ENCODE measurements at places on chromosomes 1 and 21.

DNA sequence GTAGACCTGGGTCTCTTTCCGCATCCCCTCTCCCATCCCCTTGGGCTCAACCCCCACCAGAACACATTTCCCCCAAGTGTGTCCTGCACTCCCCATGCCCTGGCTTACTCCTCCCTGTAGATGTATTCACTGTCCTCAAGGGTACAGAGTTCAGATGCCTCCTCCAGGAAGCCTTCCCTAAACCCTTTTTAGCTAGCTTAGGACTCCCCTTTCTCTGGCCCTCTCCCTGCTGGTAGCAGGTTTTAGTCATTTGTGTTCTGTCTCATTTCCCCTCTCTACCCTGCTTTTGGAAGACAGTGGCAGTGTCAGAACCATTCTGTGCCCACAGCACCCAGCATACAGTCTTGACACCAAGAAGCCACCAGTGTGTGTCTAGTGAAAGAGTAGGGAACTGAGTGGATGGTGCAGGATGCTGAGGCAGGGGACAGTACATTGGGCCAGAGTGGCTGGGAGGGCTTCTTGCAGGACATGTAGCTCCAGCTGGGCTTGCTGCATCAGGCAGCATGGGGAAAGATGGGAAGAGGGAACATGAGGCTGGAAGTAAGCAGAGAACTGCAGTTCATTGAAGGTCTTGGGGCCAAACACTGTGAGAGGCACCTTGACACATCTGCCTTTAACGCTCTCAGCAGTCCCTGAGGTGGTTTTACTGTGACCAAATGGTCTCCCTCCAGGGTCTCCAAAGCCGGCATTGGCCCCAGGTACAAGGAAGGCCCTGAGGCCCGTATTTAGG lies 2.5 kb downstream of the FOXO6 start:
- DNase-seq = no peak

DNA sequence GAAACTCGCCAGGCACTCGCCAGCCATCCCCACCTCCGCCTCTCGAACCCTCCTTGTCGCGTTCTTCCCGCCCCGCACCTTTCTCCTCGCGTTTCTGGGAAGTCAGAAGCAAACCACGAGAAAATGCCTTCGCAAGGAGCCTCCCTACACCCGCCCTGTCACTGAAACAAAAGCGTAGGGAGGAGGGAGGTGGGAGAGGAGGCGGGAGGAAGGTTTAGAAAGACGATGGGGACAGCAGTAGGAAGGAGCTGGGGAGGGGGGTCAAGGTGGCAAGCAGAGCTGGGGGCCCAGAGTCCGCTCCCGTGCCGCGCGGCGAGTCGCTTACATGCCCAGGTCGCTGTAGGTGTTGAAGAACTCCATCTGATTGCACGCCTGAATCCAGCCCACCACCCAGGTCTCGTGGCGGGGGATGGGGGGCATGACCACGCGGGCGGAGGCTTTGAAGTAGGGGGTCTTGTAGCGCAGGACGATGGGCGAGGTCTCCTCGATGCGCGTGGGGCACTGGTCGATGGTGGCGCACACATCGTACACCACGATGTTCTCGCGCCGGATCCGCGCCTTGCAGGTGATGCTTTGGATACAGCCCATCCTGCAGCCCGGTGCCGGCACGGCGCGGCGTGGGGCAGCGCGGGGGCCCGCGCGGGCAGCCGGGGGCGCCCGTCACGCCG lies 1.0 kb downstream of the FAM78B start:
- DNase-seq = no peak

DNA sequence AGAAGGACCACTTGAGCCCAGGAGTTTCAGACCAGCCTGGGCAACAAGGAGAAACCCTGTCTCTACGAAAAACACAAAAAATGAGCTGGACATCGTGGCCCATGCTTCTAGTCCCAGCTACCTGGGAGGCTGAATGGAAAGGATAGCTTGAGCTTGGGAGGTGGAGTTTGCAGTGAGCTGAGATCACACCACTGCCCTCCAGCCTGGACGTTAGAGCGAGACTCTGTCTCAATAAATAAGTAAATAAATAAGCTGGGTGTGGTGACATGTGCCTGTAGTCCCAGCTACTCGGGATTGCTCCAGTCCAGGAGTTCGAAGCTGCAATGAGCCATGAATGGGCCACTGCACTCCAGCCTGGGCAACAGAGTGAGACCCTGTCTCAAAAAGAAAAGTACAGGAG lies 3.6 kb downstream of the AKR1A1 start:
- no peak for DNase-seq

- DNase-seq = no peak
These were observed 364.3 kb upstream of the USP24 start for GRCh38 chr1:55579332-55580001.

- DNase-seq = no peak
These were observed 178.6 kb downstream of the TBX15 start for GRCh38 chr1:118809586-118809985.

DNA sequence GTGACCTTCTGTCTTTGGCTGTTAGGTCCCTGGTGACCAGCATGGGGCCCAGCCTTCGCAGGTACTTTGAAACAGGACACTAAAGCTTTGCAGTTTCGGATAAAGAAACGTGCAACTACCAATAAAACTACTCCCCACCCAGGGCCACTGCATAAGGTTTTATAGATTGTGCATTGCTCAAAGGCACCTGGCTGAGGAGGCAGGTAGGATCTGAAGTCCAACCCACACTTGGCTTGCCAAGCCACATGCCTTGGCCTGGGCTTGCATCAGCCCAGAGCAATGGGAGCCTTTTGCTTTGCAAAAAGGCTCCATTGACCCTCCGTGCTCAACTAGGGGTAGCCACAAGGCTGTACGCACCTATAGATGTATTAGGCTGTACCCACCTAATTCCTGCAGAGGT lies 84.4 kb upstream of the SYT6 start:
- no peak for DNase-seq

GRCh38 chr1:183571678-183572268 lies 18.5 kb downstream of the NCF2 start:
- DNase-seq = no peak

DNA sequence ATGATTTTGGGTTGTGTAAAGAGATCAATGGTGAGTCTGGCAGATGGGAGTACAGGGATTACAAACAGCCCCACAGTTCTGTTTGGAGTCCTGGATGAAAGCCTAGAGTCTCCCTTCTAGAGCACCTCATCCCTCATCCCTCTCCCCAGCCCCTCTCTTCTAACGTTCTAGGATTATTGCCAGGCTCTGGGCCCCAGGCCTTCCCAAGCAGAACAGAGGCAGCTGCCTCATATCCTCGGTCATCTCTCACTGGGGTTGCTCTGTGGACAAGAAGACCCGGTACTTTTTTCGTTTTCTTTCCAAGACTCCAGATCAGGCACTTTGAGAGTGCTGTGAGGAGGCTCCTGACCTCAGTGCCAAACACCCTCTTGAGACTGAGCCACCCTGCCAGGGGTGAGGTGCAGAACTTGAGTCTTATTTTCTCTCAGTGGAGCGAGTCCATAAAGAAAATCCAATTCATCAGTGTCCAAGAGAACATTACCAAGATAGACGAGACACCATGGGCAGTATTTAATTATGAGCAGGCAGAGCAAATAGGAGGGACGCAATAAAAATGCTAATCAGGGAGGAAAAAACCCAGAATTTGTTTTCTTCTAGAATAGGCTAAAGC lies 17.1 kb upstream of the KCND3 start:
- no peak for DNase-seq

GRCh38 chr21:16956824-16957223 lies 556.0 kb upstream of the CXADR start:
- no peak for DNase-seq

GRCh38 chr1:208837242-208837641 lies 593.1 kb upstream of the PLXNA2 start:
- DNase-seq = no peak

- no peak for DNase-seq
These were observed 159.6 kb upstream of the COL11A1 start for GRCh38 chr1:103267893-103268292.

GRCh38 chr21:15084668-15085067 lies 19.9 kb upstream of the NRIP1 start:
- no peak for DNase-seq

GRCh38 chr1:43731867-43732531 lies 24.7 kb downstream of the ST3GAL3 start:
- no peak for DNase-seq

DNA sequence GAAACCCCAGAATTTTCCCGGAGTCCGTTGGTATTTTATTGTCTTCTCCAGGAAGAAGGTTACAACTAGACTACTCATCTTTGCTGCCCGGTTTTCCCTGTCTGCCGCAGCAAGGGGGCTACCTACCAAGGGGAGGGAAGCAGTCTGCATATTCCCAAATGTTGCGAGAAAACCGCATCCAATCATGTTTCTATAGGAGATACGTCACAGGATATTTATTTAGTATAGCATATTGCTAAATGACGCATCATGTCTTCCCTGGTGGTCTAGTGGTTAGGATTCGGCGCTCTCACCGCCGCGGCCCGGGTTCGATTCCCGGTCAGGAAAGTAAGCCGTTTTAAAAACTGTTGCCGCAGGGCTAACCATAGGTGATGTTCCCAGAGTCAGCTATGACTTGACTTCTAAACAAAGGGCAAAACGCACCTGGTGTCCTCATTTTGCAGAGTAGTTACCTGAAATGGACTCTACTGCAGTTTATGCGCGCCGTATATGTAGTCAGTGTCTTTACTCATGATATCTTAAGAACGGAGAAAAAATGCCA lies 15.2 kb upstream of the ZNF692 start:
- DNase-seq = peak; percentile 89

DNA sequence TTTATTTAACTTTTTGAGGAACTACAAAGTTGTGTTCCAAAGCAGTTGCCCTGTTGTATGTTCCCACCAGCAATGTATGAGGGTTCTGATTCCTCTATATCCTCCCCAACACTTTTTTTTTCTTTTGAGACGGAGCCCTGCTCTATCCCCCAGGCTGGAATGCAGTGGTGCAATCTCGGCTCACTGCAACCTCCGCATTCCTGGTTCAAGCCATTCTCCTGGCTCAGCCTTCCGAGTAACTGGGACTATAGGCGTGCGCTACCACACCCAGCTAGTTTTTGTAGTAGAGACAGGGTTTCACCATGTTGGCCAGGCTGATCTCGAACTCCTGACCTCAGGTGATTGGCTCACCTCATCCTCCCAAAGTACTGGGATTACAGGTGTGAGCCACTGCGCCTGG lies 60.4 kb upstream of the ENAH start:
- no peak for DNase-seq

GRCh38 chr1:30469426-30469825 lies 254.0 kb downstream of the MATN1 start:
- DNase-seq = no peak

DNA sequence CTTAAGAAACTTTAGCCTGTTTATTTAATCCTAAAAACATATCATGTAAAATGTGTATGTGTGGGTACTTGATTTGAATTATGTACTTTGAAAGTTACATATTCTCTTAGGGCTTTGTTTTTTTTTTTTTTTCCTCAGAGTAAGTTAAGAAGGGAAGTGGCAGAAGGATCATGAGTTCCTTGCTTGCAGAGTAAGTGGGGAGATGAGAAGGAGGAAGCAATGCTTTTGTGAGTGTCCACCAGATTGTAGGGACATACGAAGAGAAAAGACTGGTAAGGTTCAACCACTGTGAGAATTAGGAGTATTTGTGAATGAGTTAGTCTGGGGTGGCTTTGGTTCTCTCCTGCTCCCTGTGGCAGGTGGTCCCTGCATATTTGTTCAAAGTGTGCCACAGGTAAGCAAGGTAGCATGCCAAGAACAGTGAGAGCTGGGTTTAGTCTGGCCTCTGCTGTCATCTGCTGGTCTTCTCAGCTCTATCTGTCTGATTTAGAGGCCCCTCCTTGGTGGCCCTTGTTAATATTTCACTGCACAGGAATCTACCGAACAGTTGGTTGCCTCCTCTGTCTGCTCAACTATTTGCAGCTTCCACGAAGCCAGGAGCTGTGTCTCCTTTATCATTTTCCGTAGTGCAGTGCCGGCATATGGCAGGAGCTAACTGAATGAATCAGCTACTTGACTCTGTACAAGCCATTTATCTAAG lies 9.5 kb downstream of the DNM3 start:
- DNase-seq = no peak

DNA sequence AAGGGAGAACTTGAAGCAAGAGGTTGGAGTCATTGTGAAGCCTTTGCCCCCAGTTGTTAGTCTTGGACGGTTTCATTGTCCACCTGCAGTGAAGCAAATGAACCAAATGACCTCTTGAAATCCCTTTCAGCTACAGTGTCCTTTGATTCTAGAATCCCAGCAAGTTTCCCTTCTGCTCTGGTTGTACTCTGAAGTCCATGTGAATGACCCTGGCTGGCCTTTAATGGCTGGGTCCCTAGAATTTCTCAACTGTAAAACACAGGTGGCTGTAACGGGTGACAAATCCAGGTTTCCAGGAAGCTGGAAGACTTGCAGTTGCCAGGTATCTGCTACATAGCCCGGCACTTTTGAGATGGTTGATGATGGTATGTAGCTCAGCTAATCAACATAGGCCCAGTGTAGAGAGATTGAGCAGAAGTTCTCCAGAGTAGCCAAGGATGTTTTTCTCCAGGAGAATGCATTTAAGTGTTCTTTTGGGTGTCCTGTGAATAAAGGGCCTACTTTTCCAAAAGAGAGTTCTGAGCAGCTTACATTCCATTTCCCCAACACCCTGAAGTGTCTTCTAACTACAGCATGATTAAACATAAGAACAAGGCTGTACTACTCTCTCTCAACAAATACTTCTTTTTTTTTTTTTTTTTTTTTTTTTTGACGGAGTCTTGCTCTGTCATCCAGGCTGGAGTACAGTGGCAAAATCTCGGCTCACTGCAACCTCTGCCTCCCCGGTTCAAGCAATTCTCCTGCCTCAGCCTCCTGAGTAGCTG lies 17.6 kb upstream of the SLC30A1 start:
- no peak for DNase-seq

DNA sequence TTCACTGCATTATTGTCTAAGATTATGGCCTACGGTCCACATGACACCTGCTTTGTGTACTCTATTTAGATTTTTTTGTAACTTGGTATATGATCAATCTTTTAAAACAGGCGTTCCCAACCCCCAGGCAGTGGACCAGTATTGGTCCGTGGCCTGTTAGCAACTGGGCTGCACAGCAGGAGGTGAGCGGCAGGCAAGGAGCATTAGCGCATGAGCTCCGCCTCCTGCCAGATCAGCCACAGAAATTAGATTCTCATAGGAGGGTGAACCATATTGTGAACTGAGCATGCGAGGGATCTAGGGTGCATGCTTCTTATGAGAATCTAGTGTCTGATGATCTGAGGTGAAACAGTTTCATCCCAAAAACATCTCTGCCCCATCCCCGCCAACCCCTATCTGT lies 228.4 kb upstream of the NR5A2 start:
- no peak for DNase-seq

- no peak for DNase-seq
These were observed 526.2 kb downstream of the MRPL39 start for GRCh38 chr21:25081096-25081495.
